ENCODE measurements at places on chromosomes 1 and 21. TPM values are rescaled to one million over a fixed set of nuclear protein-coding genes. Genes with fewer than 3 reads are reported as not detected.
A peak's percentile ranks its signal among the peaks of the same experiment; 100 is the strongest.

NTNG1 gene
- total RNA-seq = 4.6 TPM

PLA2G2F gene
- not detected for total RNA-seq

USP16 gene
- 33.0 TPM for total RNA-seq

OLIG2 gene
- total RNA-seq = not detected

DNA sequence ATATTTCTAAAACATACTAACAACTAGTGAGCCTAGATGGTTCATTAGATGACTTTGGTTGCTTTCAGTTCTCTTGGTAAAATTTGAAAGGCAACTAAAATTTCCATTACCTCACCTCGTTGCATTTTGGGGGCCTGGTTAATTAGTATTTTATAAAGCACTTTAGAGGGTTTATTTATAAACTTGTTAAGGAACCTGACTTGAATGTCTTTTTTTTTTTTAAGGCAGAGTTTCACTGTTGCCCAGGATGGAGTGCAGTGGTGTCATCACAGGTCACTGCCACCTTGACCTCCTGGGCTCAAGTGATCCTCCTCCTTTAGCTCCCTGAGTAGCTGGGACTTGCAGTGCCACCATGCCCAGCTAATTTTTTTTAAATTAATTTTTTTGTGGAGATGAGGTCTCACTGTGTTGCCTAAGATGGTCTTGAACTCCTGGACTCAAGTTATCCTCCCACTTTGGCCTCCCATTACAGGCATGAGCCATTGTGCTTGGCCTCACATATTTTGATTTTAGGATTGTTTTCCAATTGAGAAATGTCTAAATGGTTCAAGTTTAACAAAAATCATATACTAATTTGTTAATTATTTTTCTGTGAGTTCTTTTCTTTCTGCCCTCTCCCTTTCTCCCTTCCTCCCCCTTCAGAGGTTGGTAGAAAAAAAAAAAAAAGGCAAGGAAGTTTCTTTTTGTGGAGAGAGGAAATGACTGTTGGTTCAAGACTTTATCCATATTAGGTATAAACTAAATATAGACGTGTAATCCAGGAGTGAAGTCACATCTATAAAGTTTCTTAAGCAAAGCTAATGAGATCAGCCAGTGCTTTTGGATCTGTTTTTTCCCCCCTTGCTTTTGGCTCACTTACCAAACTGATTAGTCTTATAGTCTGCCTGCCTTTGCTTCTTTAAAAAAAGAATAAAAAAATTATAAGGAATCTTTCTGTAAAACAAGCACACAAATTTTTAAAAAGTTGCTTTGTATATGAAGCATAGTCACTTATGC, 24.7 kb downstream of the CLIC4 start:
- H3K27me3 ChIP-seq = no peaks in the 10 kb centered on the region
- H3K4me3 ChIP-seq = no peak overlapping the region
- H3K36me3 ChIP-seq = no peaks in the 10 kb centered on the region
- H3K27ac ChIP-seq = peak overlapping the region; percentile 81
- peaks cover 56% of the 10 kb centered on the region for H3K4me1 ChIP-seq

GRCh38 chr1:157301477-157302198, 163.4 kb upstream of the ETV3 start:
- no peaks in the 10 kb centered on the region for H3K36me3 ChIP-seq
- DNase-seq = no peak
- no peak overlapping the region for H3K27ac ChIP-seq
- no peaks in the 10 kb centered on the region for H3K4me1 ChIP-seq
- H3K4me3 ChIP-seq = no peak overlapping the region

DNA sequence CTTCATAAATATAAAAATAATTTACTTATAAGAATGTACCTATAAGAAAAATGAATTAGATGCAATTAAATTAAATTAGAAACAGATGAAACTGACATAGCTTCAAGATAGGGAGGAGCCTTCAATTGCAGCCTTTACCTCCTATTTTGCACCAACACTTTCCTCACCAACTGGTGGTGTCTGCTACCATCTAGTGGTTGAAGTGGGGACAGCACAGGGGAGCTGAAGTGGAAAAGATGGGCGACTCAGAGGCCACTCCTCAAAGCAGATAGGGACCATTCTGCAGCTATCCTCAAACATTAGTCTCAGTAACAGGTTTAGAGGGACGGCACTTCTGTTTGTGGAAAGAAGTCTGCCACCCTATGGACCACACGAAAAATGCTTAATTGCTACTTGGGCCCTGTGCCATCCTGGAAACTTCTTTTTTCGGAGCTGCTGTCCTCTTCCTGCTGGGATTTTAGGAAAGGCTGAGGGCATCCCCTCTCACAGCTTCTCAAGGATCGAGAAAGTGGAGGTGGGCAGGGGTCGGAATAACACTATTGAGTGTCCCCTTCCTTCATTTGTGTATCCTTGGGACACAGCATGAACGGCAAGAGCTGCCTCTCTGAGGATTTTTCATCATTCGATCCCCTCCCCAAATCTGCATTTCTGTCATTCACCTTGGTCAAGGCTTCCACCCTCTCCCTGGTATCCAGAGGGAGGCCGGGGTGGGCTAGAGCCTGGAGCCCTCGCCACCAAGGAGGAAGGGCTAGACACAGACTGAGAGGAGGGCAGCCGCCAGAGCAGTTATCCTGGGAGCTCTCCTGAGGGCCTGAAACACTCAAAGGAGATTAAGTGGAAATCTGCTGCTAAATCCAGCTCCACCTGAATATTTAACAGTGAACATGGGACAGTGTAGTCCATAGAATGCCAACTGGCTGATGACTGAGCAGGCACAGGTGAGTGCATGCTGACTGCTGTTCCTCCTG, 9.6 kb downstream of the PROK1 start:
- H3K4me1 ChIP-seq = no peaks in the 10 kb centered on the region
- no peaks in the 10 kb centered on the region for H3K36me3 ChIP-seq
- no peak overlapping the region for H3K27ac ChIP-seq
- no peaks in the 10 kb centered on the region for H3K27me3 ChIP-seq
- peak; percentile 70 for DNase-seq

DNA sequence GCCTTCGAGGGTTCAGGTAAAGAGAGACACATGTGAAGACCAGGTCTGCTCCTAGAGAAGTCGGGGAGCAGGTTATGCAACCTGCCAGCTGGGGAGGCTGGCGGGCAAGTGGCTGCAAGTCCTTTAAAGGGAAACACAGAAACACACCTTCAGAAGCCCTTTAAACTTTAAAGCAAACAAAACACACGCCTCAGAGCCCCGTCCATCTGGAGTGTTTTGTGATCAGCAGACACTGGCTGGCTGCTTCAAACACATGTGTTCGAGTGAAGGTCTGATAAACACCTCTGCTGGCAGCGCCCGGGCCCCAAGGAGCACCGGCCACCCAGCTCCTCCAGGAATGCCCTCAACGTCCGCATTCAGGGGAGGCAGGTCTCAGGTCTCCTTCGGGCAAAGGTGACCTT, 15.2 kb downstream of the RIPK4 start:
- no peak for DNase-seq
- H3K27ac ChIP-seq = no peak overlapping the region
- H3K4me1 ChIP-seq = no peaks in the 10 kb centered on the region
- H3K36me3 ChIP-seq = no peaks in the 10 kb centered on the region
- peaks cover 2% of the 10 kb centered on the region for H3K27me3 ChIP-seq

- H3K4me3 ChIP-seq = peak overlapping the region; percentile 84
- DNase-seq = no peak
- H3K27ac ChIP-seq = peak overlapping the region; percentile 87
- H3K4me1 ChIP-seq = peaks cover 42% of the 10 kb centered on the region
- no peaks in the 10 kb centered on the region for H3K27me3 ChIP-seq
Measured at GRCh38 chr1:215568299-215568692, 1.2 kb downstream of the KCTD3 start.
